ENCODE measurements at places on chromosomes 12 and 14.

- DNase-seq = no peak
Measured at GRCh38 chr14:53330441-53330840, 177.3 kb upstream of the DDHD1 start.

DNA sequence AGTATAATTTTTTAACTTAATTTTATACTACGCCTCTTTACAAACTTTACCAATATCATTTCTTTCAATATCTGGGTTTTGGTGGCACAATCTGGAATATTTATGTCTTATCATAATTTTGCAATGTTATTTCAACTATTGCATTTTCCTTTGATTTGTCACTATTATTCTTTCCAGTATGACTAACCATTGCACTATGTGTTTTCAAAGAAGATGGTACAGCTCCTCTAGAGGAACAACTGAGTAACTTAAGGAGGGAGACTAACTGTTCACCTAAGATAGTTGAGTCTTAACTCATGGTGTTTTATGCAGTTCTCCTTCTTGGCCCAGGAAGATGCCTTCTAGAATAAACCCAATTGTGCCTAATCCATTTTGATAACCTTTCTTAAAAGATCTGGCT lies 60.5 kb upstream of the KIF21A start:
- DNase-seq = no peak

DNA sequence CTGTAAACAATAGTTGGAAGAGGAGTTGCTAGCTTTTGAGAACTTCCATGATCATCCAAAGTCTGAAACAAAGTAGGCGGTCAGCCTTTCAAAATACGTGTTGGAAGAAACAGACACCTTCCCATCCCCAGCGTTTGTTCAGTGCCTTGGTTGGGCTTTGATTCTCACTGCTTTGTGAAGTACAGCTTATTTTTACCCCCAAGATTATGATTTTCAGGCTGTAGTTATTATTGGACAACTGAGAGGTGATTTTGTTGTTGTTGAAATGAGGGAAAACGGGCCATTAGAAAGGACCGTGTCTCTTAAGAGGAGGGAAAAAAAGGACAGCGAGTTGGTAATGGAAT lies 921 bp upstream of the CEP83 start:
- DNase-seq = no peak

GRCh38 chr12:82644896-82645295 lies 41.8 kb upstream of the TMTC2 start:
- no peak for DNase-seq

DNA sequence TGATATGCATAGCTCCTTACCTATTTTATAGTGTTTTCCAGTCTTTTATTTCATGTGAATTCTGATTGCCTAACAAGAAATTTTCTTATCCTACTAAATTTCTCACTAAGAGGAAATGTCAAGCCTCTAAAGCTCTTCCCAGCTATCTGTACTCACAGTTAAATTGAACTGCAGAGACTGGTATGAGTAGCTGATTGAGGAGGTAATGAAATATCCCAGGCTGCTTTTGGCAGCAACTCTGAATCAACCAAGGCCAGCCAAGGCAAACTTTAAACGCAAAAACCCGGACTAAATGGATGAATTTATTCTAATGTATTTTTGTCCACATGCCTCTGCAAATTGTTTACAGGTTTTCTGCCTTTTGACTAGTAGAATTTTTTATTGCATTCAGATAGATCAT lies 119.1 kb upstream of the PMCH start:
- DNase-seq = no peak

DNA sequence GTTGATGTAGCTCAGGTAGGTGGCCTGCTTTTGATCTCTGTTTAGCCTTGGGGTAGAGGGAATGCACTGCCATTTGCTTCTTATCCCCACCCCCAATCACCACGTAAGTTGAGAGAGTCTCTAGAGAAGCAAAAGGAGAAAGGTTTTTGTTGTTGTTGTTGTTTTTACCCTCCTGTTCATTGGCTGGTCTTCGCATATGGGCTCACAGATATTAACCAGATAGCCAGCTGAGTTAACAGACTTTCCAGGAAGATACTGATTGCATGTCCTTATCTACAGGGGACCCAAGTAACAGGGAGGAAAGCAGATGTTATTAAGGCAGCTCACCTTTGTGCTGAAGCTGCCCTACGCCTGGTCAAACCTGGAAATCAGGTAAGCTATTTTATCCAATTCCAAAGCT lies 2.9 kb downstream of the PA2G4 start:
- DNase-seq = no peak

GRCh38 chr14:71693381-71693780 lies 238.8 kb upstream of the RGS6 start:
- DNase-seq = no peak

GRCh38 chr12:31321897-31322228 lies 4.1 kb downstream of the SINHCAF start:
- no peak for DNase-seq

GRCh38 chr12:67364228-67364627 lies 95.1 kb downstream of the CAND1 start:
- DNase-seq = no peak

- DNase-seq = no peak
Measured at GRCh38 chr12:94714378-94715114, 64.2 kb upstream of the TMCC3 start.

DNA sequence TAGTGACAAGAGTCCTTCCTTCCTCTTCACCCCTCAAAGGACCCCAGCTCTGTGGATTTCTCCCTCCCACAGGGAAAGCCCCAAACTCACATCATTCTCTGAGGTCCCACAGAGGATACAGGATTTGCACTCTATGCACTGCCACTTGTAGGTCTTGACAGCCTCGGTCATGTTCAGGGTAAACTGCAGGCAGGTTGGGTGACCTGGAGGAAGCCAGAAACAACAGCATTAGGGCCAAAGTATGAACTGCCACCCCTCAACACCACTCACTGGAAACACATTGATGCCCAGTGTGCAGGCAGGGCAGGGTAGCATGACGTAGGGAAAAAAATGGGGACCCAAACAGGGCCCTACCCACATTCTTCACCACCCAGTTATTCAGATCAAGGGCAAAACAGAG lies 264.4 kb downstream of the DPF3 start:
- no peak for DNase-seq

GRCh38 chr12:88011755-88012154 lies 17.4 kb downstream of the C12orf50 start:
- DNase-seq = no peak

Data from CD4-positive, alpha-beta T cell treated with Interleukin-1 beta for 1 hour (primary cell).